ENCODE measurements at places on chromosomes 2 and 18.

DNA sequence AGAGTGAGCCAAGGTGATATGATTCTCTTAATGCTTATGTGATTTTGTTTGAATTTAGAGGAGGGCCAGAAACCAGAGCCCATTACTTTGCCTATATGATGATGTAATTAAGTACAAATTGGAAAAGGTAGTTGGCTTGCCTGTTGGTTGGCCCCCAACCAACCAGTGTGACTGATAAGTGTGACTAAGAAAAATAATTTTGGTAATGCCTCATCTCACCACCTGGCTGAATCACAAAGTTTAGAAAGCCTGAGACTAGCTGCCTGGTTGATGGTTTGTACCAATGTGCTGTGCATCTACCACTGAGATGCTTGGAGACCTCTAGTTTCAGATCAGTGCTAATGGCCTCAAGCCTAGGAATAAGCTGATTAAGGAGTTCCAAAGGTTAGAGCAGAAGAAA is 338.7 kb downstream of the CDH2 start:
- no peak for DNase-seq

DNA sequence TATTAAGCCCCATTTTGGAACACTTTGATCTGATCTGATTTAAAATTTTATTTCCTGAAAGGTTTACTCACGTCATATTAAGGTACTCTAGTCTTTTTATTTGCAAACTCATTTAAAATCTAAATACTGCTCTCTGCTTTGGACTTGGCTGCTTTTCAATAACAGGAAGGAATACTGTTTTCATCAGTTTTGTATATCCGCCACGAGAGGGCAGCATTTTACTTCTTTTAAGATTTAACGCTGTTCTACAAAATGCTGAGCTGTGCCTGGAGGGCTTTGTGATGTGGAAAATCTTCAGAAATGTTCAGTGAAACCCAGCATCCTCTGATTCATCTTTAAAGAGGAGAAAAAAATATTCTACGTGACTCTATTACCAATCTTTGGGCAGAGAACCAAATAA is 37.5 kb upstream of the SLC38A11 start:
- no peak for DNase-seq

GRCh38 chr18:58158008-58158407 is 114.0 kb downstream of the NEDD4L start:
- DNase-seq = no peak

- DNase-seq = no peak
Observed at GRCh38 chr2:27622921-27623384, 5.9 kb downstream of the CCDC121 start.

DNA sequence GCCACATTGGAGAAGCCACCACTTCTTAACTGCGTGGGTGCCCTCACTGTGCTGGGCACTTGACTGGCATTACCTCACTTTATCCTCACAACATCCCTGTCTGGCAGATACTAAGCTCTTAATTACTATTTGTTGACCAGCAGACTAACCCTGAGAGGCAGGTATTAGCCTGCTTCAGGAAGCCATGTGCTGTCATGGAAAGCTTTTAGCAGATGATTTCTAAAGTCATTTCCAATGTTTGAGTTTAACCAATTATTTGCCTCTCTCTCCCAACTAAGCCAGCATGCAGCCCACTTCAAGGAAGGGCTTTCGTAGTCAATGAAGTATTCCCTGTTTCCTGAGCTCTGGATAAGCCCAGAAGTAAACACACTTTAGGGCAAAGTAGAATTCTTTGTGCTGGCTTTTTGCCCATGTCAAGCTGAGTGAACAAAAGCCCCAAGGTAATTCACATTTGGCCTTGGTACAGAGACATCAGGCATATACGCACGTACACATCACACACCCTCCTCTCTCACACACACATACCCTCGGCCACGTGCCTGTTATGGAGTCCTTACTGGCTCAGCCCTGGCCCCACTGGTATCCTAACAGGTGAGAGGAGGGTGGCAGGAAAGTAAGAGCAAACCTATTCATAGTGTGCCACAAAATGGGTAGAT is 108.6 kb downstream of the C1D start:
- no peak for DNase-seq

GRCh38 chr2:33267043-33267442 is 209.4 kb upstream of the RASGRP3 start:
- DNase-seq = no peak

DNA sequence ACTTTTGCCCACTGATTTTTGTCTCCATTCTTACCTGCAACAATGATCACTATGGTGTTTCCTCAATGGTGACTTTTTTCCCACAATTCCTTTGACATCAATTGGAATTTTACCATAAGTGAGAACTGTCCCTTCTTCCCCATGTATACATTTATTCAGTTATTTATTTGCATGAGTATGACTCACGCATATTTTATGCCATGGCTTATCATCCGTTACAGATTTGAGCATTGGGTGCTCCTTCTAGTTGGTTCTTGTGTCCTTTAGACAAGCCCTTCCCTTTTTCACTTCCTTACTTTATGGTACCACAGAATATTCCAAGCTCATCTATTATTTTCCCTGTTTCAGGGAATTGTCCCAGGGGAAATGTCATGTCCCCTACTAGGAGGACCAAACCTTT is 7.6 kb downstream of the COX5B start:
- no peak for DNase-seq

DNA sequence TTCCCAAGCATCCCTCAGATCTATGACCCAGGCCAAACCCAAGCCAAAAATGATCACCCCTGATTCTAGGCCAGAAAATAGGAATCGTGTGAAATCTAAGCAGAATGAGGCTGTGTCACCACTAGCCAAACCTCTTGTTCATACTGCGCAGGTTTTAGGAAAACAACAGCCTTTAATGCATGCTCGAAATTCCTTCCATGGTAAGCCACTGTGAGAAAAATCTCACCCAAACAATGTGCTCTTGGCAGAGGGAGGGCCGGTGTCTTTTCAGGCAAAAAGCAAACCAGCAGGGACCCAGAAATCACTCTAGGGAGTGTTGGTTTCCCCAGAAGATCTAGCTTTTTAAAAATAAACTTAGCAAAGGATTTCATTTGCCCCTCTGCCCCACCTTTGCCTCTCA is 71.2 kb upstream of the FOSL2 start:
- DNase-seq = no peak

- DNase-seq = no peak
Observed at GRCh38 chr18:62245699-62246098, 58.6 kb downstream of the RELCH start.

DNA sequence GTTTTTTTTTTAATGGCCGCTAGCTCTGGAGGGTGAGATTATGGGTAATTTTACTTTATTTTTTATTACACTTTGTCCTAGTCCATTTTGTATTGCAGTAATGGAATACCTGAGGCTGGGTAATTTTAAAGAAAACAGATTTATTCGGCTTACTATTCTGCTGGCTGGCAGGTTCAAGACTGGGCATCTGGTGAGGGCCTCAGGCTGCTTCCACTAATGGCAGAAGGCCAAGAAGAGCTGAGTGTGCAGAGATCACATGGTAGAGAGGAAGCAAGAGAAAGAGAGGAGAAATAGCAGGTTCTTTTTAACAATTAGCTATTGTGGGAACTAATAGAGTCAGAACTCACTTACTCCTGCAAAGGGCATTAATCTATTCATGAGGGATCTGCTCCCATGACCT is 52.4 kb upstream of the ARHGAP28 start:
- no peak for DNase-seq

- no peak for DNase-seq
Observed at GRCh38 chr18:55206927-55207326, 247.7 kb upstream of the CCDC68 start.

DNA sequence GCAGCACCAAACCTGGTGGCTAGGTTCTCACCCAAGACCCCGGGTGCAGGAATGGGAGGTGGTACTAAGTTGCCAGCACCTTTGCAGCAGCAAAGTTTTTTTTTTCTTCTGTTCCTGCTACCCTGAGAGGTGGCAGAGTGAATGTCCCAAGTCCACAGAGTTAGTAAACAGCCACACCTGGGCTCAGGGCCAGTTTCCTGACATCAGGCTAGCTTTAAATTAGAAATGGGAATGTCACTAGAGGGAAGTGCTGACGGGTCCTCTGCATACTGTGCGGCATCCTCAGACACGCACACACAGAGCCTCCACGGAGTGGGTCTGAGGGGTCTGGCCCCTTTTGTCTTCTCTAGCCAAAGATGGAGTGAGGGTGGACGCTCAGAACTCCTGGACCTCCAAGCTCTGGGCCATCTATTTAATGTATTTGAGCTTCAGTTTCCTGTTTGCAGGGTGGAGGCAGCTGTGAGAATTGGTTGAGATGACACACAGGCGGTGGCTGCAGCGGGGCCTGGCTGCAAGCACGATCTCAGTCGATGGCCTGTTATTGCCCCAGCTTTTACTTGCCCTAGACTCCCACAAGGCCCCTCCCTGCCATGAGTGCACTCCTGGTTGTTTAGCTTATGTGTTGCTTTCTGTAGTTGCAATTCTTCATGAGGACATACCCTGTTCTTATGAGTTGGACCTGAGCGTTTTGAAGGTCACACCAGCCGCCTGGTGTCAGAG is 751.4 kb upstream of the HS6ST1 start:
- no peak for DNase-seq

GRCh38 chr2:163610817-163611556 is 124.8 kb downstream of the FIGN start:
- no peak for DNase-seq

GRCh38 chr2:103868396-103868795 is 985.5 kb upstream of the POU3F3 start:
- DNase-seq = no peak

DNA sequence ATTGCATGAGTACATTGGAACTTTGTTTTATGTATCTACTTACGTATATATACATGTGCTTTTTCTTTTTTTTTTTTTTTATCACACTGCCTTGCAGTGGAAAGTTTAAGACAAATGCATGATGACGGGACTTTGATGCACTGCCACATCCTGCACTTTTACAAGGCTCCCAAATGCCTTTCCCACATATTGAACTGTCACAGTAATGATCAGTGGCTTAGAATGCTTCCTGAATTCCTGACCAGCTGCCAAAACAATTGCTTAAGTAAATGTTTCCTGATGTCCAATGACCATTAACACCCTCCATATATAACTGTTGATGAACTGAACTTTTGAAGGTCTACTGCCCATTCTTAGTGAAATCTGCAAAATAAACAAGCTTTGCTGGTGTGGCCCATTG is 60.2 kb downstream of the LYPD6B start:
- DNase-seq = no peak

- no peak for DNase-seq
Observed at GRCh38 chr18:23115683-23116096, 19.6 kb upstream of the CABLES1 start.

- no peak for DNase-seq
Observed at GRCh38 chr2:68375582-68375981, 10.5 kb downstream of the PLEK start.

- no peak for DNase-seq
Observed at GRCh38 chr2:27041752-27042151, 9.0 kb downstream of the TMEM214 start.

- DNase-seq = no peak
Observed at GRCh38 chr2:66024391-66024790, 410.5 kb upstream of the MEIS1 start.
